ENCODE measurements at places on chromosomes 16 and 17.

DNA sequence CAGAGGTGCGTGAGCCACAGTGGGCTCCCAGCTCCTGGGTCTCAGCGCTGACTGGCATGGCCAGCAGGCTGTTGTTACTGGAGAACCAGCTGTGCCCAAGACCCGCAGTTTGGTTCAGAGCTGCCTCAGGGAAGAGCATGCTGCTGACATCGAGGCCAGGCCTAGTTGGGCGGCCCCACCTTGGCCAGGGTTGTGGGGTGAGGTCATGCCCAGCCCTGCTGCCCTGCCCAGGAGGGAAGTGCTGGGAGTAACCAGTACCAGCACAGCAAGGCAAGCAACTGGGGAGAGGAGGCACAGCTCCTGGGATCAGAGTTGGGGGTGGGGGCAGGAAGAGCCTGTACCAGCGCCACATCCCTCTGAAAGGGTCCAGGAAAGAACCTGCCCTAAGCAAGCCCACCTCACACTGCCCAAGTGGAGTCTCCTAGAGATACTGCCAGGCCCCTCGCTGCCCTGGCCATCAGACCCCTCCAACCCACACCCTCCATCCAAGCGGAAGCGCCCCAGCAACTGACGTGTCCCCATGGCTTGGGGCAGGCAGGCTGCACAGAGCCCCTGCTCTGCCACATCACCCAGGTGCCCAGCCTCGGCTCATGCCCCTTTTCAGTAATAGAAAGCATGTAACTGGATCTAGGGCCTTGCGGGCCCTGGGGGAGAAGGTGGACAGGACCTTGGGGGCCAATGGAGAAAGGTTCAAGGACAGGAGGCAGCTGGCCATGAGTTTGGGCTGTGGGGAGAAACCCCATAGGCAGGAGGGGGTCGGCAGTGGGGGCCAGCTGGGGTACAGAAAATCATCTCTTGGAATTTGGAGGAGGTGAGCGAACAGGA lies 990 bp downstream of the DOK4 start:
- no peak for DNase-seq

DNA sequence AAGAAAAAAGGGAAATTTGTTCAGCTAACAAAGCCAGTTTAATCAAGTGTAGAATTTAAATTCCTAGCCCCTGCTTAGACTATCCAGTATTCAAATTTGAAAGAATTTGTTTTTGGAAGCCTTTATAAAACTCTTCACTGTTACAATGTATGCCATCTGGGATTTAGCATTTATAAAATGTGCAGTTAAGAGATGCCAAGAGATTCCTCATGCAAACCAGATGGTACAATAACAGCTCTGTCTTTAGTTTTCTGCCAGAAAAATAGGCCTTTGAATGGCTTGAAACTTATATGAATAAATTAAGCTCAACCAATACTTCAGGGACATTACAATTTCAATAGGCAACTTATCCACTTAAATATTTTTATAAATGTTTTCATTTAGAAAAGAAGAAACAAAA lies 6.8 kb upstream of the ANKS4B start:
- no peak for DNase-seq

DNA sequence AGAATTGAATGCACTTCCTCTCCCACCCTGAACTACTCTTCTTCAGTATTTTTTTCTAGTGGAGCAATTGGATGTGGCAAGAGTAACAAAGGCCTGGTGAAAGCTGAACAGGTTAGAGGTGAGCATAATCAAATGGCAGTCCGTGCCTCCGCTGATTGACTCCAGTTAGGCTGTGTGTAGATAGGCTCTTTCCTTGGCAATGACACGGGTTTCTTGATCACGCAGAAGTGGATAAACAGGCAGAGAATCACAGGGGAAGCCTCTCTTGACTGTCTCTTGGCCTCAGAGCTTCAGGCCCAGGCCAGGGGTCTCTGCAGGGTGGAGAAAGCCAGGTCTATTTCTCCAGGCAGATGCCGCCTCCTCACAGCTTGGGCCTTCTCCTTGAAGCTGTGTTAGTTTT lies 4.2 kb downstream of the CD300LB start:
- no peak for DNase-seq

DNA sequence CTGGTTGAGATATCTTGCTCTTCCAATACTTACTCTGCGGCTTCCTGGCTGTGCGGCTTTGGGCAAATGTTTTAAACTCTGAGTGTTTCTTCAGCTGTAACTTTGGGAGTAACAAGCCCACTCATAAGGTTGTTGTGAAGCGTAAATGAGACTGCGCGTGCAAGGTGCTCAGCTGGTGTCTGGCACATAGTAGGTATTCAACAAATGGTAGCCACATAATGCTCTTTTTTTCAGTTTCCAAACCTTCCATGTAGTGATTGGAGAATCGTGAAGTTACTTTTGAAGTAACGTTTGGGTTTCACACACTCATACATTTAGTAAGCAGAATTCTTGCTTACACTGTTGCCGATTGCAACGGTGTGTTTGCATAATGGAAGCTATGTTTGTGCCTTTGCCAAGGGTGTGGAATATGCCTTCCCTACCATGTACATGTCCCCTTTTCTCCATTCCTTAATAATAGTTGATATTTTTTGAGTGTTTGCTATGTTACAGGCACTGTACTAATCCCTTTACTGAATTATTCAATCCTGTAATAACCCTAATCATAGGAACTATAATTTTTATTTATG lies 829 bp downstream of the DHRS7B start:
- DNase-seq: no peak

- peak; percentile 69 for DNase-seq
Observed at GRCh38 chr17:62751060-62751691, 56.9 kb downstream of the MARCHF10 start.

GRCh38 chr17:35742896-35743477 lies 10.1 kb downstream of the GAS2L2 start:
- no peak for DNase-seq

- no peak for DNase-seq
Observed at GRCh38 chr17:5514976-5515375, 28.6 kb downstream of the MIS12 start.

DNA sequence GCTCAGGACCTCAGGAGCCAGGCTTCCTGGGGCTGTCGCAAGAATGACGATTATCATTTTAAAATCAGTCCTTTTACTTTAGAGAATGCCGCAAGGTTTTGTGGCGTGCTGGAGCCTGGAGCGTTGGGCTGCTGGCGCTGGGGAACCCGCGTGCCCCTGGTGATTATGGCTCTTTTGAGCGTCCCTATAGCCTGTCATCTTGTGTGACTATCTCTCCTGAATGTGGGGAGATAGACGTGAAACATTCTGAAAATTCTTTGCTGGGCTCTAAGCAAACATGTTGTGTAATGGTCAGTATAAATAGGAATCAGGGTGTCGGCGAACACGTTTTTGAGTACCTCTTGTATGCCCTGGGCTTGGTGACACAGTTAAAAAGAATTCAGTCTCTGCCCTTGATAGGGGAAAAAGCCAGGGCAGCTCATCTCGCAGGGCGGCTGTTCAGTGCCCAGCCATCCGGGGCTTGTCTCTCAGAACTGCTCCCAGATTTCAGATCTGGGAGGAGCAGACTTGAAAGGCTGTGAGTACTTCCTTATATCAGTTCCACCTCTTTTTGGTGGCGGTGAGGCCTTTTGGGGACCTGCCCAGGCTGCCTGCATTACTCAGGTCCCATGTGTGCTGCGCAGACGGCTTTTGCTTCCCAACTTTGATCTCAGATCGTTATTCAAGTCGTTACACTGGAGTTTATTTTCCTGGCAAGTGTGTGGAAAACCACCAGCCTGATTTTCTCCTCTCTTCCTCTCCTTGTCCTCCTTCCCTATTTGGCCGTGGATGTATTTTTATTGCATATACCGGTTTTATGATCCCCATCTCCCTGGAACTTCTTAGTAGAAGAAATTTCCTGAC lies 973 bp downstream of the SLC7A6 start:
- peak; percentile 83 for DNase-seq

DNA sequence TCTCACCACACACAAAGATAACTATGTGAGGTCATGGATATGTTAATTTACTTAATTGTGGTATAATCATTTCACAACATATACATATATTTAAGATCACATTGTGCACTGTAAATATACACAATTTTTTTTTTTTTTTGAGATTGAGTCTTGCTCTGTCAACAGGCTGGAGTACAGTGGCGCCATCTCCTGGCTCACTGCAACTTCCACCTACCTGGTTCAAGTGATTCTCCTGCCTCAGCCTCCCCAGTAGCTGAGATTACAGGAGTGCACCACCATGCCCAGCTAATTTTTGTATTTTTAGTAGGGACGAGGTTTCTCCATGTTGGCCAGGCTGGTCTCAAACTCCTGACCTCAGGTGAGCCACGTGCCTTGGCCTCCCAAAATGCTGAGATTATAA lies 11.5 kb upstream of the PRSS54 start:
- DNase-seq: no peak

GRCh38 chr17:75571197-75571884 lies 16.3 kb upstream of the MYO15B start:
- DNase-seq: no peak

DNA sequence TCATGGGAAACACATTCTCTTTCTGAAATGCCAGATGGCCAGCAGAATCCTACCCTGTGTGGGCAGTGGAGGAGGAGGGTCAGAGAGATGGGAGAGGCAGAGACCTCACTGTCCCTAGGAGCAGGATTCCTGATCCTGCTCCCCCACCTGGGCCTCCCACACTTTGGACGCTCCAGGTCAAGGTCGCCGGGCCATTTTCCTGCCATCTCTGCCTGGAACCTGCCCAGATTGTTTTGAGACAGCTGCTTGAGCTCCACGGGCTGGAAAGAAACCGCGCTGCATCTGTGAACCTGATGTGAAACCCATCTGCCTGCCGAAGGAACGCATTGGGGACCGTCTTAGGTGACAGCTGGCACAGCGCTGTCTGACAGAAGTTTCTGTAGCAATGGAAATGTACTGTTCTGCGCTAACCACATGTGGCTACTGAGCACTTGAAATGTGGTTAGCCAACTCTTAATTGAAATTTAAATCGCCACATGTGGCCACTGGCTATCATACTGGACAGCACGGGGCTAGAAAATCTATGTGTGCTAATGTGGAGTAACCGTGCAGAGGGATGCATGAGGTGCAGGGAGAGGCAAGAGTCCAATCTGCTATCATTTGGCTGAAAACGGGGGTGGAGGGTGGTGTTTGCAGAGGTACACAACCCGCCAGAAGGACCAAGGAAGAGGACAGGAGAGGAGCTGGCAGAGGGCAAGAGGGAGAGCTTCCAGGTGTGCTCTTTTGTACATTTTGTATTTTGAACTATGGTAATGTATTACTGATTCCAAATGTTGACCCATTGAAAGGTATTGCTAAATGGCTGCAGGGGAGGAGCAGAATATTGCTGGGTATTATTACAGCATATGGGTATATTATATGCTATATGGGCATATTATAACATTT lies 15.4 kb upstream of the NUBP1 start:
- no peak for DNase-seq

DNA sequence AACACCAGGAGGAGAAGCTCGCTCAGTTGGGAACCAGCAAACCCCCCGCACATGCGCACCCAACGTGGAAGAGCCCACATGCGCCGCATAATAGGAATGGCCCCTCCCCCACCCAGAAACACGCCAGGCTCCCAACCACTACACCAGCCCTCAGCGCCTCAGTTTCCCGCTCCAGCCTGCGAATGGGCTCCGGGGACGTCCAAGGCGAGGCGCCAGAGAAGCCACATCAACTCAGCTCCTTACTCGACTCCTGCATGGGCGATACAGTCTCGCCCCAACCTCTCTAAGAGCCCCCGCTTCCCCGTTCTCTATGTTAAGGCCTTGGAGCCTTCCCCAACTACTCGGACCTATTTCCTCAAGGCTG lies 504 bp downstream of the SRSF1 start:
- peak; percentile 62 for DNase-seq

- DNase-seq: no peak
Observed at GRCh38 chr16:70253291-70254106, 1.8 kb upstream of the EXOSC6 start.

DNA sequence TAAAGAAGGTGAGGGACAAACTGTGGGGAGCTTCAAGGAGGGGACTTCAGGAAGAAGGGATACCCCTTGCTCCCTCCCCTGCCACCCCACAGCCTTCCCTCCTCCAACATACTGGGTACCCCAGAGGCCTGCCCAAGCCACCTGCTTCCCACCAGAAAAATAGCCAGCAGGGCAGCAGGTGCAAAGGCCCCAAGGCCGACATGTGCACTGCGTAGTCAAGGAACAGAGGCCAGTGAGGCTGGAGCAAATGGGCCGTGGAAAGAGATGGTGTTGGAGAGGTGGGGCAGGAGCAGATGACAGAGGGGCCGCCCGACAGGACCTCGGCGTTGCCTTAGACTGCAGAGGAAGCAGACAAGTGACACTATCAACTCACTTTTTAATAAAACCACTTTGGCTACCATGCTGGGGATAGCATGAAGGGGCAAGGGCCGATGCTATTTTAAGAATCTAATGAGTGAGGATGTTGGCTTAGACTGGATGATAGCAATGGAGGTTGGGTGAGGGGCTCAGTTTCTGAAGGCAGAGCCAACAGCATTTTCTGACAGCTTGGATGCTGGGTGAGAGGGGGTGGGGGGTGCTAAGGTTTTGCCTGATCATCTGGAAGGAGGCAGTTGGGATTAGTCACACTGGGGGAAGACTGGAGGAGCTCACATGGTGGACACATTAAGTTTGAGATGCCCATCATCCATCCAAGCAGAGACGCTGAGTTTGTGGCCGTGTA lies 72.8 kb upstream of the TOB1 start:
- no peak for DNase-seq

GRCh38 chr17:9125722-9126121 lies 104.4 kb downstream of the NTN1 start:
- no peak for DNase-seq

GRCh38 chr16:18950469-18951185 lies 24.4 kb upstream of the SMG1 start:
- no peak for DNase-seq

- DNase-seq: no peak
Observed at GRCh38 chr16:56226187-56226586, 34.9 kb downstream of the GNAO1 start.

GRCh38 chr17:14744761-14745473 lies 444.0 kb downstream of the HS3ST3B1 start:
- peak; percentile 55 for DNase-seq

GRCh38 chr16:55542459-55543082 lies 23.9 kb upstream of the CAPNS2 start:
- DNase-seq: peak; percentile 48

DNA sequence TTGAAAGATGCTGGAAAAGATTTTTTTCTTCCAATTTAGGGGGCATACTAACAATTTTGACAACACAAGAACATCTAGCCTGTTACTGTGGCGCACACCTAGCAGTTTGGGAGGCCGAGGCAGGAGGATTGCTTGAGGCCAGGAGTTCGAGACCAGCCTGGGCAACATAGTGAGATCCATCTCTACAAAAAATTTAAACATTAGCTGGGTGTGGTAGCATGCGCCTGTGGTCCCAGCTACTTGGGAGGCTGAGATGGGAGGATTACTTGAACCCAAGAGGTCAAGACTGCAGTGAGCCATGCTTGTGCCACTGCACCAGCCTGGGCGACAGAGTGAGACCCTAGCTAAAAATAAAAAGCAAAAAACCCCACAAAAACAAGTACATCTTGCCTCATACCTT lies 168.8 kb downstream of the TANC2 start:
- DNase-seq: no peak

- DNase-seq: peak; percentile 81
Observed at GRCh38 chr16:80433623-80434022, 107.2 kb upstream of the DYNLRB2 start.

GRCh38 chr17:64320613-64321553 lies 57.8 kb upstream of the TEX2 start:
- peak; percentile 19 for DNase-seq
